ENCODE measurements at places on chromosomes 6 and 20. TPM values are rescaled to one million over a fixed set of nuclear protein-coding genes. Genes with fewer than 3 reads are reported as not detected.

VGLL2 gene
- total RNA-seq = not detected

TOP1 gene
- 31.1 TPM for total RNA-seq

ROS1 gene
- 0.13 TPM for total RNA-seq

UBE2C gene
- total RNA-seq = 0.72 TPM

ESR1 gene
- total RNA-seq = 0.93 TPM

OR12D3 gene
- not detected for total RNA-seq

ORC3 gene
- total RNA-seq = 13.9 TPM

CYP24A1 gene
- not detected for total RNA-seq
